HFFc6 (cell line): ENCODE measurements at places on chromosomes 3 and 15.

- DNase-seq, result no peak
These were observed 4.0 kb downstream of the GLYCTK start for GRCh38 chr3:52291508-52292181.

GRCh38 chr3:82157952-82158351, 396.5 kb upstream of the GBE1 start:
- DNase-seq, result peak; percentile 18

DNA sequence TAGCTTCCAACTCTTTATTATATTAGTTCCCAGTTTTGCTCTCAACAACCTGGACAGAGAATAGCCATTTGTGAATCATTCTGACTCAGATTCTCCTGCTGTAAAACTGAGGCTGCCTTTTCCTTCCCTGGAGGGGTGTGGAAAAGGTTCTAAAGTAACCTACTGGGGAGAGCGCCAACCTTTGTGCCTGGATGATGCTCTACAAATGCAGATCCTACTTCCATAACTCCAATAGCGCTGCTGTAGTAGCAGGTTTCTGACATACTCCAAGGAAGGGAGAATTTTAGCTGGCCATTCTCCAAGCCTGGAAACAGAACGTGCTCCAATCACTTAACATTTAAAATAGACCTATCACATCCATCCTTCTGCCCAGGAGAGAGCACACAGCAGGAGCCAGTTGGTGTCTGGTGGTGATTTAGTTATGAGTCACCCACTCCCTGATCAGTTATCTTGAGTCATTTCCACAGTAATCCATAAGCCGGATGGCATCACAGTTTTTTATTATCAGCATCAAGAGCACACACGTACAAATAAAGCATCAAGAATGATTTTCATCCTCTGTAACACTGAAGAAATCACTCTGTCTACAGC, 38.3 kb downstream of the MYH15 start:
- DNase-seq, result peak; percentile 91

DNA sequence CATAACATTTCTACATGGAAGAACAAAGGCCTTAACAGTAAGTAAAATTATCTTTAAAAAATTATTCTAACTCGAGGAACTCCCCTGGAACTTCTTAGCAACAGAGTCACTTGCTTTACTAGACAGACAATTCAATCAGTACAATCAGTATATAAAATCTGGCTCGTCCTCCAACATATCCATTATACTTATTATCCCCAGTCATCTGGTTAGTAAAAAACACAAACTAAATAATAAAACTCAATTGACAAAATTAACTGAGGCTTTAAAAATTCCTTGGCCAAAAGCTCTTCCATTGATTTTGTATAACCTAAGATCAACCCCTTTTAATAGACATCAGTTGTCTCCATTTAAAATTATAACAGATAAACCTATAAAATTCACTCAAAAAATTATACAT, 105.6 kb downstream of the MYRIP start:
- no peak for DNase-seq

- no peak for DNase-seq
These were observed 110.0 kb downstream of the FHIT start for GRCh38 chr3:61141227-61141626.

DNA sequence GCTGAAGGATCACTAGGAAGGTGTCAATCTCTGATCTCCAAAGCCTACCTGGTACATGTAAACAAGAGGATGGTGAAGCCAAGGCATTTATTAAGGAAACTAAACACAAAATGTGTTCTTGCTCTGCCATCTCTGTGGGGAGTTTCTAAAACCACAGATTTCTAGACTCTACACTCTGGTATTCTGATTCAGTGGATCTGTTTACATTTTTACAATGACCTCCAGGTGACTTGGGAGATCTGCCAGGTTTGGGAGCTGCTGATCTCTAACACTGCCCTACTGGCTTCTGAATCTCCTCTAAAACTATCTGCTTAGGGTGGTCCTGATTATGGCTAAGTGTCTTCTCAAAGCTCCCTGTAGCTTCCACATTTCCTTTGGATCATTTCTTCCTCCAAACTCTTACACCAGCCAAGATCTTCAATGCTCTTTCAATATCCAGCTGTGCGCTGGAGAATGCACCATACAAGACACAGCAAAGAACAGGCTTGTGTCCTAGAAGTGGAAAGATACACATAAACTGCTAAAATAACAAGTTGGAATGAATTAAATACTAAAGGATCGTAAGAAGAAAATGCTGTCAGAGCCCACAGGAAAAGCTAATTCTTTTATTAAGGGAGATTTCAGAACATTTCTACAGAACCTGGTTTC, 72.7 kb downstream of the GREM1 start:
- peak; percentile 66 for DNase-seq

DNA sequence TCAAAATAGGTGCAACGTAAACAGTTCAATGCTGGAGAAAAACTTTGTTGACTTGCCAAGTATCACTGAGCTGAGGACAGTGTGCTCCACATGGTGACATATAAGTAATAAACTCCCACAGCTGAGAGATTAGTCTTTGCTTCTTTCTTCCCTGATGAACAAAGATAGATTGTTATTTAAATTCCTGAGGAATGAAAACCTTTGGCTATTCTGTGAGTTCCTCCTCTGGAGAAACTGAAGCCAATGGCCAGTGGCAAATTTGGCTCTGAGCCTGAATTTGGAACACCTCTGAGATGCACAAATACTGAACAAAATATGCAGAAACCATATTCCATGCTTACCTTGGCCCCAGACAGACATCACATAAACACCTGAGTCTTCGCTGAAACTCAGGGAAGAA, 63.3 kb downstream of the RPL22L1 start:
- DNase-seq, result no peak

- DNase-seq, result no peak
These were observed 142.0 kb upstream of the SLCO3A1 start for GRCh38 chr15:91711384-91712033.

DNA sequence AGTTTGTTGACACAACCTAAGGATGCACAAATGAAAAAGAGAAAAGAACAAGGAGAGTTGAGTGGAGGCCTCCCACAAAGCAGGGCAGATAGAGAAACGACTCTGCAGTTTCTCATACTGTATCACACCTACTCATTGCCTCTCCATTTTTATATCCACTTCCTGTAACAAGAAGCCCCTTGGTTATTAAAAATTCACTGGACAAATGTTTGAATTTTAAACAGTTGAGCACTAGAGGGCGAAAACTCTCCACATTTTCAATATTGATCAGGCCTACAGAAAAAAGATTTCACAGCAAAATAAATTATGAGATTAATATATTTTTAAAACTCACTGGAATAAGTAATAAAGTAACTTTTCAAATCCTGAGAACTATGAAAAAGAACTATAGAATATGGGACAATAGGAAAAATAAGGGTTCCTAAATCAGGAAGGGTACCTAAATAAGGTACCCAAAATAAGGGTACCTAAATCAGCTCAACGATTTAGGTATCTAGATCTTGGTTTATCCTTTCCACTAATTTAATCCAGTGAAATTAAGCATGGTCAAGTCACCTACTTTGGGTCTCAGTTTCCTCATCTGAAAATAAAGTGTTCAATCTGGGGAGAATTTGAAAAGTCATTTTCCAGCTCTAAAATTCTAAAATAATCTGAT, 47.0 kb upstream of the PPIB start:
- peak; percentile 51 for DNase-seq

DNA sequence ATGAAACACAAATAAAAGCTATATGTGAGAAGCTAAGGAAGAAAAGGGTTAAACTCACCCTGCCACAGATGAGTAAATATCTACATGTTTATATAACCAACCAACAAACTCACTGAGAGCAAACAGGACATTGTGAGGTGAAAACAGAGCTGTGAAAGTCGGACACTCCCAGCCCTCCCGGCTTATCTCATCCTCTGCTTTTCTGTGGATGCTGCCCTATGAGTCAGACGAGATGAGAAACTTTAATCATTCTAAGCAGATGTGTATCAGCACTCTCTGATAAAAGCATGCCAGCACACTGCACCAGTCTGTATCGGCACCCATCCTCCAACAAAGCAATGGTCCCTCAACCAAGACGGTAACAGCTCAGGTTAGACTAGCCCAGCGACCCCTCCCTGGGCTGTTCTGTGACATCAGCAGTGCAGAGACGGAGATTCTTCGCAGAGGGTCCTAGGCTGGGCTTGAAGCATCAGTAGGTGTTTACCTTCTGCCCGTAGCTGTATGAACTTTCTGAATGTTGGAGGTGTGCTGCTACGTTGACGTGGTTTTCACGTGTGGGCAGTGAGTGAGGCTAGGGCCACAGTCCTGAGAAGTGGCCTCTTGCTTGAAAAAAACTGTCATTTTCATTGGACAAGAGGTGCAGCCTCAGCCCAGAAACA, 119.8 kb upstream of the ALDH1A3 start:
- DNase-seq, result peak; percentile 70
